ENCODE measurements at places on chromosomes 11 and 22.

GRCh38 chr11:2772544-2773031 is 72.8 kb upstream of the KCNQ1OT1 start:
- peak; percentile 23 for DNase-seq

DNA sequence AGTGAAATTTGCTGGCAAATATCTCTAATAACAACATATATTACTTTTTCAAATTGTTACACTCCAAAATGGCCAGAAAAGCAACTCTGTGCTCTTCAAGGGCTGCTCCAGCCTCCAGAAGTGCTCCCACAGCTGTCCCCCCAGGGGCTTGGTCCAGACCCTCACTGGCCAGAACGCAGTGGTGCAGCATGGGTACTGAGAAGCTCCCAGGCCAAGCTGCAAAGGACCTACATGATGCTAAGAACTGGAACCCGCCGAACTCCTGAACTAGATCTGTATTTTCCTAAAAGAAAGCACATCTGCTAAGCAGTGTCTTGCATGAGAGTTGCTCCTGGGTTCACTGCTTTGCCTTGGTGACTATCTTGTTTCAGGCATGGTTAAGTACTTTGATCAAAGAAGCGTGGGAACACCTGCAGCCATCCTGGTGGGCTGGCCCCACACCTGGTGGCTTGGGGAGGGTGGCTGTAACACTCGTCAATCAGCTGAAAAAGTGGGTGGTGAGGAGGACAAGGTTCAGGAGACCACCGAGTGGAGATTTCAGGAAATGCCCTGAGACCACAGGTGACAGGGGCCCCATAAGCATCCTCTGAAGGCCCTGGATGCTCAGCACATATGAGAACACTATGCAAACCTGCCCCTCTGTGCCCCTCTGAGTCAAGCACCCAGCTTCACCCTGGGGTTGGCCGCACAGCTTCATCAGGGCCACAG is 72.7 kb upstream of the PITPNB start:
- DNase-seq = no peak

GRCh38 chr11:60763692-60764369 is 7.2 kb downstream of the MS4A15 start:
- no peak for DNase-seq

DNA sequence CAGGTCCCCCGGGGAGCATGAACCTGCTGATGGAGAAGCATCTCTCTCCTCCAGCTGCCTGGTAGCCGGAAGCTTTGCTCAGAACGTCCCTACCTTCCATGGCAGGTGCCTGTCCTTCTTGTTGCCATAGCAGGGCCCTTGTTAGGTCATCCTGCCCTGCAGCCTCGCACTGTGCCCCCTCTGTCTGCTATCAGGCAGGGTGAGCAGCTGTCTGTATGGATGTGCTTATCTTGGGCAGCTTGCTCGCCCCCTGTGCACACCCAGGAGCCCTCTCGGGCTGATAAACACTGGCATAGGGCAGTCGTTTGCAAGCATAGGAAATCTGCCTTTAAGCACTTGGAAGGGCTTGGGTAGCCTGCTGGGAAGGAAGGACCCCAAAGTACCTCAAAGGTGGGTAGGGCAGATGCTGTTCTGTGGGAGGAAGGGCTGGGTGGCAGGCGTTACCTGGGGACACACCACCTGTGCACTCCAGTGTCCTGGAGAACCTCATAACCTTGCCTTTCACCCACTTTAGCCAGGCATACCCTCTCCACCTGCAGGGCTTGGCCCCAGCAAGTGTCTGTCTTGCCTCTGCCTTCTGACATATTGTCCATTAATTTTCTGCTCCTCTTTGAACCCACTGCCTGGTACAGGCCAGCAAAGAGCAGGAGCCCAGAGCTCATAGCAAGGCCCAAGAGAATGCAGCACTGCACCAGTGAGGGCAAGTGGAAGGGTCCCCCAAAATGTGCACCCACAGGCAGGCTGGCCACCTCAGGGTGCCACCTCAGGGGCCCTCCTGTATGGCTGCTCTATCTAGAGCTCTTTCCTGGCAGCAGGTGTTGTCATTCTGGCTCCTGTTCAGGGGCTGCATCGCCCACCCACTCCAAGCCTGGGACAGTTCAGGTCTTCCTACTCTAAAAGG is 8.0 kb upstream of the COMT start:
- no peak for DNase-seq

DNA sequence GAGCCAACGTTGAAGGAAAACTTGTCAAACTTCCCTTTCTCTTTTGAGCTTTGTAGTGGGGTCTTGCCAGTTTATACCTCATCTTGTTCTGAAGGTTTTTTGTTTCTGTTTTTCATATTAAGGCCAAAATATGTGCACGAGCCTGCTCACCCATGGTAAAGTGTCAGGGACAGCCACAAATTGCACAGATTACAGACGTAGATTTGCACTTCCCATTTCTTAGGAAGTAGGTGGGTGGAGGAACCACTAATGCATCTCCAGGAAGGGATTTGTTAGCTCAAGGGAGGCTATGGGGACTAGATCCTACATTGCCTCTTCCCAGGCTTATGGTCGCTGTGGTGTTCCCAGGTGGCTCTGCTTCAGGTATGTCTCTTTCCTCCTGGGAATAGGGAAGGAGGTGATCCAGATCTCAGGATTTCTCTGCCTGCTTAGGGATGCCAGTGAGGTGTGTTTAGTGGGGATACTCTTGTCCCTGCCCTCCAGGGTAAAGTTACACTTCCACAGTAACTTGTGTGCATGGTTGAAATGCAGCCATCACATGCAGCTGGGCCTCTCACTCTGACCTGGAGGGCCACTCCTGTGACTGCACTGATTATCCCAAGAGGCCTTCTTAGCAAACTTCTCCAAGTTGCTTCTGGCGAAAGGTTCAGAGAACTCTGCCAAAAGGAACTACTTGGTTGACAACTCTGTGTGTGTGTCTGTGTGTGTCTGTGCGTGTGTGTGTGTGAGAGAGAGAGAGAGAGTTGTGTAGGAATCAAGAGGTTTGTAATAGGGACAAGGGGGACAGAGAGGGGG is 9.8 kb downstream of the PPFIBP2 start:
- no peak for DNase-seq

GRCh38 chr11:110376711-110377324 is 52.9 kb upstream of the FDX1 start:
- DNase-seq = peak; percentile 19

DNA sequence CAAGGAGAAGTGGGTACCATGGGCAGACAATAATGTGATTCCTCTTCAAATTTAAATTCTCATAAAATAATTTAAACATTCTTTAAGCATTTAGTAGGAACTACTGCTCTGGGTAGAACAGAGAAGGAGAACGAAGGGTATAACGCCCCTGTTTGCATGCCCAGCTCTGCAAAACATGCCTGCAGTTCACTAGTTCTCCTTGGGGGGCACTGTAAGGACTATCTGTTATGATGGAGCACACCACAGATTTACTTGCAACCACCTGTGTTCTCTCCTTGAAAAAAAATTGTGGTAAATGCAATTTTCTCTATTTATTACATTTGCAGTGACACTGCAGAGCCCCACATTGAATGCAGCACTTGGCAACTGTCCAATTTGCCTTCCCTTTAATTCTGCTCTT is 100.3 kb downstream of the GUCY1A2 start:
- DNase-seq = peak; percentile 3

DNA sequence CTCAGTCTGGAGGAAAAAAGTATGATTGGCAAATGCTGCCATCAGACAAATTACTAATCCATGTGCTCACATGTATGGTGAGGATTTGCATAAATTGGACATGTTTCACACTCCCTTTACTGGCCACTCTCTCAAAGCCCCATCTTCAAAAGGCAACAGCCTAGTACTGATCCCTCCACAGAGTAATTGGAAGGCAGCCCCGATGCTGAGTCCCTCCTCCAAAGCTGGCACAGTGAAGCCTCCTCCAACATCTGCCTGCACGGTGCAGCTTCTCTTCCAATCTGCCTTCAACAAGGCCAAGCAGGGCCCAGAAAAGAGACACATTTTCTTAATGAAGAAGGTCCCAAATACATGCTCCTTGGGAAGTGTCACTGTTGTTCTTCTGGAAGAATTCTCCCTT is 350.6 kb downstream of the OPCML start:
- no peak for DNase-seq

- no peak for DNase-seq
Observed at GRCh38 chr22:17336061-17336460, 33.2 kb upstream of the CECR2 start.

- DNase-seq = no peak
Observed at GRCh38 chr11:114883472-114883871, 205.1 kb downstream of the NXPE2 start.

- no peak for DNase-seq
Observed at GRCh38 chr11:101812546-101812945, 102.3 kb upstream of the CEP126 start.

DNA sequence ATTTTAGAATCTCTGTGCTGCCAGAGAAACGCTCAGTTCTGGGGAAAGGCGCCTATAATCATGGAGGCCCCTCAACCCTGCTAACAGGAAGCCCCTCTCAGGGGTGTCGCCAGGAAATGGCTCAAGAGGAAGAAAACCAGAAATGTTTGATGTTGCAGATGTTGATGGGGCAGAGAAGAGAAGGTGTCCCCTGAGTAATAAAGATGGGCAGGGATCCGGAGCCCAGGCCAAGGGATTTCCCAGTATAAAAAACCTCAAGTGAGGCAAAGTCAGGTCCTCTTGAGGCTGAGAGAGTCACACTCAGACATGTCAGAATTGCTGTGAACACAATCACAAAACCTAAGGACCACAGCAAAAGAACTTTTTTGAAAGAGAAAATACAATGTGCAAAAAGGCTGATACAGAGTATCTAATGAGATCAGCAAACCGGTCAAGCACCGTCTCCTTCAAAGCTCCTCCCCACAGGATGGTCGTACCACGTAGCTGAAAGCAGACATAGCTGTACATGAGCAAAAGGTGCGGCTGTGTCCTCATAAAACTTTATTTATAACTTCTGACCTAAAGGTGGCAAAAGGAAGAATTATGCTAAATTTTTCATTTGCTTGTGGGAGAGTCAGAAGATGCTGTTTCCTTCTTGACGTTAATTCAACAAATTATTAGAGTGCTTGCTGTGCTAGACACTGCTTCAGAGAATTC is 12.2 kb downstream of the MOV10L1 start:
- DNase-seq = no peak

- peak; percentile 79 for DNase-seq
Observed at GRCh38 chr22:19891317-19892256, 36.9 kb upstream of the GNB1L start.

DNA sequence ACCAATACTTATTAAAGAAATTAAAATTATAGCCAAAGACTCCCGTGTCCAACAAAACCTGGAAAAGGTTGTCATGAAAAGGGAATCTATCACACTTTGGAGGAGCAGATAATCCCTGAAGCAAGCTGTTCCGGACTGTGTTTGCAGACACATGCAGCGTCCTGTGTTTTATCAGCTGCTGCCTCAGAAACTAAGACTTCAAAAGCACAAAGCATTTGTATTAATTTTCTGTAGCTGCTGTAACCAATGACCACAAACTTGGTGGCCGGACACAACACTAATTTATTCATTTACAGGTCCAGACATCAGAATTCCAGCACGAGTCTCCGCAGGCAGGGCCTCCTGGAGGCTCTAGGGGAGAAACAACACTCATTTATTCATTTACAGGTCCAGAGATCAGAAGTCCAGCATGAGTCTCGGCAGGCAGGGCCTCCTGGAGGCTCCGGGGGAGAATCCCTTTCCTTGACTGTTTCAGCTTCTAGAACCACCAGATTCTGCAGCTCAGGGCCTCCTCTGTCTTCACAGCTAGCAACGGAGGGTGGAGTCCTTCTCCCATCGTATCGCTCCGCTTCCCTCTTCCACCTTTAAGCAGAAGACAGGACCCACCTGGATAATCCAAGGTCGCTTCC is 465.3 kb downstream of the BRD1 start:
- no peak for DNase-seq

- DNase-seq = no peak
Observed at GRCh38 chr22:30212996-30213441, 33.5 kb downstream of the LIF start.

DNA sequence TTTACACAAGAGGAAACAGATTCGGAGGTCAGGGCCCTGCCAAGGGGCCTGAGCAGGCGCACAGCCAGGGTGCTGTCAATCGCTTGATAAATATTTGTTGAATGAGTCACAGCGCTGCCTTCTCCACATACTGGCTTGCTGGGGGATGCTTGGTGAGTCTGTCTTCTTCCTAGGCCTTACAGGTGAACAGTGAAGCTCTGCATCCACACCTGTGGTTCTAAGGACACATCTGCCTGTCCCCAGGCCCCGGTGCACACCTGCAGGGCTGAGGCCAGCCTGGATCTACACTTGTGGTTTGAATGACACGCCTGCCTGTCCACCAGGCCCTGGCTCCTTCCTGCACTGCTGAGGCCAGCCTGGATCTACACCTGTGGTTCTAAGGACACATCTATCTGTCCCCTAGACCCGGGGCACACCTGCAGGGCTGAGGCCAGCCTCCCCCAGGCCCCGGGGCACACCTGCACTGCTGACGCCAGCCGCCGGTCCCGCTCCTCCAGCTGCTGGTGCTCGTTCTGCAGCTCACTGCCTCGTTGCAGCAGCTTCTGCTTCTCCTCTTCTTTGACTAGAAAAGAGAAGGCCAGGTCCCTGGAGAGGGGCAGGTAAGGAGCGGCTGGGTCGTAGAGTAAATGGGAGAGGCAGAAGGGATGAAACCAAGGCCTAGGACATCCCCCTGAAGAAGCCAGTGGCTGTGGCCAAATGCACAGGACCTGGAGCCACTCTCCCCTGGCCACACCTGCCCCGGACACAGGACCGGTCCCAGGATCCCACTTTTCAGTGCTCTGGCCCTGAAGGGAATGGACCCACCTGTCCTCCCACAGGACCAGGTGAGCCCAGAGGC is 124.6 kb downstream of the PHF21B start:
- DNase-seq = no peak

GRCh38 chr11:70497536-70498075 is 99.3 kb downstream of the CTTN start:
- no peak for DNase-seq

DNA sequence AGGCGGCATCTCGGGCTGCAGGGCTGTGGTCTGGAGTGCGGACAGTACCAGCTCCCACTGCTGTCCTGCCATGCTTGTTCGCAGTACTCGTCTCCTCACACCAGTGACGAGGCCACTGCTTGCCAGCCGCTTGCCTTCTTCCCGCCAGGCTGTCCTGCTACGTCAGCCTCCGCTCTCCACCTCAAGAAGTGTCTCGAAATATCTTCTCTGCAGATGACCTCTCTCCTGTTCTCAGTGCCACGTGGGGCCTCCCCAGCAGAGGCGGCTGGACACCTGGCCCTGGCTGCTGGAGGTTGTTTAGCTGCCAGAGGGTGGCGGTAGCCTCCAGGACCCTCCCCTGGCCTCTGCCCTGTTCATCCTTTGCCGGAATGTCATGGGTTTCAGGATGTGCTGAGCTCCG is 3.1 kb upstream of the CCDC188 start:
- no peak for DNase-seq

DNA sequence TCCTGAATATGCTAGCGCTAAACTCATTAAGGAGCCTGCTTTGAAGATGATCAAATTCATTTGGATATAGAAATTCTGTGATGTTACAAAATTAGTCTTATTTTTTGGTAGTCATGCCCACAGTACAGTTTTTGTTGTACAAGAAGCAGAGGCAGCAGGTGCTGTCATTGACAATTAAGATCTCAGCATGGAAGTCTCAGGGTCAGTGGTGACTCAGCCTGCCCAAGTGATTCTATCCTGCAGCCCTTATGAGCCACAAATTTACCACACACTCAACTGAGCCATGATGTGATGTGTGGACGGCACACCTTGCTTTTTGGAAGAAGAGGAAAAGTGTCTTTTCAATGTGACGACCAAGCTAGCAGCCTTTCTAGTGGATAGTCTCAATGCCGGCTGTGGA is 153.6 kb upstream of the SORL1-AS1 start:
- DNase-seq = no peak
